ENCODE measurements at places on chromosomes 16 and 17. TPM values are rescaled to one million over a fixed set of nuclear protein-coding genes. Genes with fewer than 3 reads are reported as not detected.

TMEM235 gene
- total RNA-seq: not detected

NPIPA8 gene
- total RNA-seq: not detected

DERL2 gene
- total RNA-seq: 11.2 TPM

TMED6 gene
- 0.36 TPM for total RNA-seq

RUNDC3A gene
- not detected for total RNA-seq

CDH11 gene
- total RNA-seq: 397 TPM

ABCC12 gene
- not detected for total RNA-seq

KRTAP1-5 gene
- total RNA-seq: not detected

All from fibroblast of the aortic adventitia (primary cell).